Stomach (tissue), 19 donors: ENCODE measurements at places on chromosomes 7 and 10.
A peak's percentile ranks its signal among the peaks of the same experiment; 100 is the strongest.

- DNase-seq = no peak
Observed at GRCh38 chr10:79077488-79078173, 8.9 kb downstream of the ZMIZ1 start.

GRCh38 chr10:60576130-60577069 is 186.7 kb upstream of the ANK3 start:
- no peak for DNase-seq

DNA sequence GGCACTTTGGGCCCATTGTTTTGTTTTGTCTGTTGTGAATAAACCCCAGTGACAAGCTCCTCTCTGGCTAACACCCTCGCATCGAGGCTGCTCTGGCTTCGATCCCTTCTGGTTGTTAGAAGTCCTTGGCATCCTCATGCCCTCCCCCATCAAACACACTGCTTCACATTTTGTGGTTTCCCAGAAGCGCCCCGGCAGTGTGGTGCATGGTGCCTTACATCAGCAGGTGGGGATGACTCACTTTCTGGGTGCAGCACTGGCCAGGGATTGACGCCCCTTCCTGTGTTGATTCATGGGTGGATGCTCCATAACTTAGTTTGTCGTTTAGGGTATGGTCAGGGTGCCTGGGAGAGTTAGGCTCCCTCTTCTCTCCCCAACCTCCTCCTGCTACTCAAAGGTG is 51.4 kb downstream of the PLPP4 start:
- DNase-seq = no peak

- no peak for DNase-seq
Observed at GRCh38 chr10:31064348-31064747, 32.7 kb upstream of the ZNF438 start.

DNA sequence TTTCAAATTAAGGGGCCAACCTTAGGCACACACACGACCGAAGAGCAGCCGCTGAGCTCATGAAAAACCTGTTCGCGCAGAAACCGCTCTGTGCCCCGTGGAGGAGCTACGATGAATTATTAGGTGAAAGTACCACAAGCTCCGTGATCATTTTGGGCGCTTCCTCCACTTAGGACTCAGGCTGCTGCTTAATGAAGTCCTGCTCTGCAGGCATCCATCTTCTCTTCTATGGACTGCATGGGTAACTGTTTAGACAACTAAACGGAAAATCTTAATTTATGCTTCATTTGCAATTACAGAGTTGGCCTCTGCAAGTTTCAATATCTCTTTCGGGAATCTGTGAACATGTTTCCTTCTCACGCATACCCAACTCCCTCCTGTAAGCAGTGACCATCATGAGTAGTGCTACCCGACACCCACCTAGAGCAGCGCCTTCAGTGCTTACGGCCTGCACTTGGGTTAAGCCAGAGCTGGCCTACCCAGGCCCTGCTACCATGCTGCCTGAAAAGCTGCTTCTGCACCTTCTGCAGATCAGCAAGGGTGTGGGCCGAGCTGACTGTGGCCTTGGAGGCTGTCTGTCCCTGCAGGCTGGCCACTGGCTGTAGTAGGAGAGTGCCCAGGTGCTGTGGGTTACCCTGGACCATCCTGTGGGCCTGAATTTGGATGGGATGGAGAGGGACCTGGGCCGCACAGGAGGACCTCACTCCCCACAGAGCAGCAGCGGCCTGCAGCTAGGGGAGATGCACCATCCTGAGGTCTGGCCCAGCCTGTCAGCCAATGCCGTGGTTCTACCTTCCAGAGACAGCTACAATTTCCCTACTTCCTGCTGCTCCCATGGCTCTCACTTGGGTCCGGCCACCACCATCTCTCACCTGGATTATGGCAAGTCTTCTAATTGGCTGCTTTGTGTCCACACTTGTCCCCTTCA is 36.0 kb downstream of the GNA12 start:
- DNase-seq = peak; percentile 58

DNA sequence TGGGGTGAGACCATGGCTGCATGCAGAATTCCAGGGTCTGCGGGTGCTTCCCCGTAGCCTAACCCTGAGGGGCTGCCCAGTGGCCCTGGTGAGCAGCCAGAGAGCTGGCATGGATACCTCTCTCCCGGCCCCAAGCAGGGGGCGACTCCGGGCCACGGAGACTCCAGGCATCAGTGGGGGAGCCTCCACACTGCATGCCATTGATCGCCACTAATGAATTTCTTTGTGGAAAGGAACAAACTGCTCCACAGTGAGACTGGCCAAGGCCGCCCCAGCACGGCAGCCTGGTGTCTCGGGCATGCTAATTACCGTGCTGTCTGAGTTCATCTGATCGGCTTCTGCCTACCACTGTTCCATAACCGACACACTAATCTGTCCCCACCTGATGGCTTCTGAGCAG is 184.4 kb downstream of the GRID1 start:
- DNase-seq = no peak

DNA sequence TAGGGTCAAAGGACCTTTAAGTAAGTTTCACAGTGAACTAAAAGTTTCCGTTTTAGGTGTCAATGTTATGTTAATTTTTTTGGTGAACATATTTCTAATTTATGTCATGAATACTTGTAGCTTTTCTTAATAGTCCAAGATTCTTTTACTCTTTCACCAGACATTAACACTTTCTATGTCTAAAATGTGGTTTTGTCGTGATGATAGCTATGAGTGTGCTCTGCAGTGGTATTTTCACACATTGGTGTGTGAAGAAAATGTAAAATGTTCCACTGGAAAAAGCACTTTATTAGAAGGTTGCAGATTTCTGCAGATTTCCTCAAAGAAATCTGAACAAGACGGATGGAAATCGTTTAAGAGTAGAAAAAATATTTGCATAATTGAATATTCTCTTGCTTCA is 561.0 kb upstream of the ANKRD30A start:
- no peak for DNase-seq

DNA sequence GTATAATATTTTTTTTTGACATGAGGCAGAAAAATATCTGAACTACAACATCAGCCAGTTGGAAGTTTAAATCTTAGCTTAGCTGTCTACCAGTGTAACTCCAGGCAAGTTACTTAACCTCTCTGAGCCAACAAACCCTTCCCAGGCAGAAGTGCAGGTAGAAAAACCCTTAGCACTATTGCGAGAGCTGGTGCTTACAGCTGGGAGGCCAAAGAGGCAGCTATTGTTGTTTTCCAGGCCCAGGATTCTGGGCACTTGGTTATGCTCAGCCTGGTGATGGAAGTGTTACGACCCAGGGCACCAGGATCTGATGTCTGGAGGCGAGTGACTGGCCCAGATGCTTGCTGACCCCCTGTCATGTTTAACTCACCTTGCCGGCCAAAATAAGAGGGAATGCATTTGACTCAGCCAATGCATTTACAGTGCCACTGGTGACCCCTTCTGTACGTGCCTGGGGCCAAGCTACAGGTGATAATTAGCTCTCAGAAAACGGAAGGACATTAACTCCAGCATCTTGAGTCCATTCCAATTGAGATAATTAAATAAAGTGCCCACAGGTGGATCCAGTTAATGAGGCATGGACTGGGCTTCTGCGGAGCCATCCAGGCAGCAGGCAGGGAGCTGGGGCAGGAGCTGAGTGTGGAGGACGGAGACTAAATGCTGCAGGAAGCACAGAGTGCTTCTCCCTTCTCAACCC is 126.5 kb upstream of the HABP2 start:
- DNase-seq = no peak

- DNase-seq = peak; percentile 91
Observed at GRCh38 chr10:70145666-70146488, 623 bp downstream of the TYSND1 start.

- DNase-seq = no peak
Observed at GRCh38 chr7:16348251-16348650, 73.1 kb downstream of the CRPPA start.

DNA sequence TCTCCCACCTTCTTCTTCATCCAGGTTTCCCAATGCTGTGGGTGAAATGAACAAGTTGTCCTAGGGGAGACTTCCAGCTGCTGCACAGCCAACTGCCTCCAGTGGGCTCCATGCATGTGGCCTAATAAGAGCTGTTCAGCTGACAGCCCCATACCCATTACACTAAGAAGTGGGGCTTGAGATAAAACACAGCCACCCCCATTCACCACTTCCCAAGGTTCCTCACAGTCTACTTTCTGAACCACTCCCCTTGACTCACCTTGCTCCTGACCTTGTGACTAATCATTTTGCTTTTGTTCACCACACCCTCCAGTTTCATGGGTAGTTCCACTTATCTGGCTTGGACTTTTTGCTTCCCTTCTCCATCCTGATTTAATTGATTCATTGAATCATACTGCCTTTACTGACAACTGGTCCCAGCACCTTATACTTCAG is 119.3 kb downstream of the CABCOCO1 start:
- peak; percentile 78 for DNase-seq
